Stimulated activated CD4-positive, alpha-beta T cell treated with anti-CD3 and anti-CD28 coated beads, TNF-alpha, amount 100 ng/mL, for 48 hours (primary cell): ENCODE measurements at places on chromosomes 2 and 18.

DNA sequence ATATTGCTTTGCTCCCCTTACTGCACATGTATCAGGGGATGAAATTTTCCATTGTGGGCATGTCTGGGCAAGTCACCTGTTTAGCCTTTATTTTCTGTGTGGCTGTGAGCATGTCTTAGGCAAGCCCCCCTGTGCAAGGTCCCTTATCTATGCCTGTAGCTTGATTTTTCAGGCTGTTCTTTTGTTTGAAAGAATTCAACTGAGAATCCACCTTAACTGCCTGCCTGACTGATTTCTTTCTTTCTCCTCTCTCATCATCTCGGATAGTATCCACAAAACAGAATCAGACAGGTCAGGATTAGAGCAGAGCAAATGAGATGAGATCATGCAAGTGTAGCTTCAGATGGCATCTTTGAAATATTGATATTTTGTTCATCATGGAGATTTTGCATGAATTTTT, 1147.5 kb upstream of the ACVR2A start:
- no peak for DNase-seq

- no peak for DNase-seq
These were observed 47.2 kb downstream of the MEP1B start for GRCh38 chr18:32237049-32237448.

DNA sequence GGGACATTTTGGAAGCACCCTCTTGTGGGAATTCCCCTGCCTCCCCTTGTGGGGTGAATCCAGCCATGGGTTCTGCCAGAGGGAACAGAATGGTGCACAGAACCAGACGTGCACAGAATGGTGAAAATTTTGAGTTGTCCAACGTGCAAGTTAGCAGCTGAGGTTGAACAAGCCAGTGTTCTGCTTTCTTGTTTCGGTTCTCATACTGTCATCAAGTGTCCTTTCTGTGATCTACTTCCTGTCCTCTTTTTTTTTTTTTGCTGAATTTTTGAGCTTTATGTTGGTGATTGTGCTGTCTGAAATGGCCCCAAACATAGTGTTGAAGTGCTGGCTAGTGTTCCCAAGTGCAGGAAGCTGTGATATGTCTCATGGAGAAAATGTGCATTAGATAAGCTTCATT, 21.5 kb upstream of the REEP1 start:
- no peak for DNase-seq

- DNase-seq, result no peak
These were observed 407.6 kb upstream of the HS6ST1 start for GRCh38 chr2:128726236-128726635.

DNA sequence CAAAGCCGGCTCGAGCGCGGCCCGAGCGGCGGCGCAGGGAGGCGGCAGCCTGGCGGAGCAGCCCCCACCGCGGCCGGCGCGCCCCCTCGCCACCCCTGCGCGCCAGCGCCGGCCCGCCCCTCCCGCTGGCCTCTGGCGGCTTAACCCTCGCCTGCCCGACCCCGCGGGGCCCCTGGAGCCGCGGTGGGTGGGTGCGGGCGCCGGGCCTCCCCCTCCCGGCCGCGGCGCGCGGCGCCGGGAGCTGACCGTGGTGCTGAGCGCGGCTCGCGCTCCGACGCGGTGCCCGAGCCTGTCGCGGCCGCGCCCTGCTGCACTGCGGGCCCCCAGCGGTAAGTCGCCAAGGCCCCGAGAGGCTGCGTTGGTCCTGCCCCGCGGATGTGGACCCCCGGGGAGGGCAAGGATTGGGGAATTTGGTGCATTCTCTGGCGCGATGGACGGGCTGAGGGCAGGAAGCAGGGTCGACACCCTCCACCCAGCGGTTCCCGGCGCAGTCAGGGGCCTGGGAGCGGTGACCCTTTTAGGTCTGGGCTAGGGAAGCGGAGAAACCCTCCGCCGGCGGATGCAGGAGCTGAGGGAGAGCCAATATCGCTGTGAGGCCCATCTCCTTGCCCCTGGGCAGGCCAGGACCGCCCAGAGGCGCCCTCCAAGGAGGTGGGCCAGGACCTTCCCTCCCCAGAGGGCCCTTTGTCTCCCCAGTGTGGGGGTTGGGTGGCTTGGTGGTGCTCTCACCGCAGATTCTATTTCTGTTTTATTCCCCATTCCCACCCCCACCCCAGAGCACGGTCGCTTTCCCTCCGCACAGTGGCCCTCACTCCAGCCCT, 923 bp downstream of the AMER3 start:
- no peak for DNase-seq

GRCh38 chr18:71431171-71431570, 1113.0 kb downstream of the CBLN2 start:
- DNase-seq, result no peak

DNA sequence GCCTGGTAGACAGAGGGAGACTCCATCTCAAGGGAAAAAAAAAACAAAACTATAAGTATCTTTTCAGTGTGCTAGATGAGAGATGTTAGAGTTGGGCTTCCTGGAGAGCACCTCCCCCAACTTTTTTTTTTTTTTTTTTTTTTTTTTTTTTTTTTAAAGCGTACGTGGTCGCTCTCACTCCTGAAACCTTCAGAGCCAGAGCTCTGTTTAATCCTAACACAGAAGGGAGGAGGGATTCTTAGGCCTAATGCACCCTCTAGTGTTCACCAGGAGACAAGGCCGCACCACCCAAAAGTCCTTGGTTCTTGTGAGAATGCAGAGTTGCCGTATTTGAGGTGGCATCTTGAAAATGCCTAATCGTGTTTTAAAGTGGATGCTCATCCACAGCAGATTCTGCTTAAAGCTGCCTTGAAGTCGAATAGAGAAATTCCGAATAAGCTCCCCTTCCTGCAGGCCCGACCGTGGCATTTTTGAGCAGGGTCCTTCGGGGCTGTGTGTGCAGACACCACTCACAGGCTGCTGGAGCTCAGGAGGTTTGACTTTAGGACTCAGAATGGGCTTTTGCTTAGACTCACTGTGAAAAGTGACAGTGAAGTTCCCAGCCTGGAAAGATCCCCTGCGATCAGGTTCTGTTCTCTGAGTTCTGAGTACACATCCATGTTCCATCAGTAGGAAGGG, 252.6 kb downstream of the AGAP1 start:
- peak; percentile 18 for DNase-seq

- no peak for DNase-seq
These were observed 101.2 kb downstream of the ASXL2 start for GRCh38 chr2:25777077-25777476.

DNA sequence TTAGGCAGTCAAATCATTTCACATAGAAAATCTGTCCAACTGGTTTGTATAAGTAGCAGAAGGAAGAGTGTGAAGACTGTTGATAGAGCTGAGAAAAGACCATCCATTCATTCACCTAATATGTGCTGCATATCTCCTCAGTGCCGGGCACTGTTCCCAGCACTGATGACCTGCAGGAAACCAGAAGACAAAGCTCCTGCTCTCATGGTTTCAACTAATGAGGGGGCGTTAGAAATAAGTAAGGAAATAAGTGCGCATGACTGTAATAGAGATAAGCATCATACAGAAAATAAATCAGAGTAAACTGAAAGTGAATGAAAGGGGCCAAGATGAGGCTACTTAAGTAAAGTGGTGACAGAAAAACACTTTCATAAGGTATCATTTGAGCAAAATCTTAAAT, 427.5 kb upstream of the CDH20 start:
- no peak for DNase-seq

GRCh38 chr18:63887424-63887823, at the start of gene SERPINB2:
Gene SERPINB2, plus strand, starts transcription at chr18:63887705. Its CDS starts 3,740 bp downstream, at chr18:63891445.
- no peak for DNase-seq

- DNase-seq, result no peak
These were observed 59.0 kb downstream of the E2F6 start for GRCh38 chr2:11406958-11407381.

DNA sequence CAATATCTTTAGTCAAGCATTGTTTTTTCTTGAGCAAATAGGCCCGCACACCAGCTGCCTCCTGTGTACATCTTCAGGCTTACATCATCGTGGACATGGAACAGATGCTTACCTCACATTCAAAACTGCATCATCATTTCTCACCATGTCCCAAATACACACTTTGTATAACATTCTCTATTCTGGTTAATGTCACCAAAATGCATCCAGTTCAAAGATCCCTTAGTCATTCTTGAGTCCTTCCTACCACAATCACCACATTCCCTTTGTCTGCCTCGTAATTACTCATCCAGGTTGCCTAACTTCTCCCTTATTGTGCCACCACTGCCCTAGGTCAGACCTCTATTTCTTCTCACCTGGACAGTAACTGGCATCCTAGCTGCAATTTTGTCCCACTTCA, 373.7 kb upstream of the GALNT5 start:
- no peak for DNase-seq

DNA sequence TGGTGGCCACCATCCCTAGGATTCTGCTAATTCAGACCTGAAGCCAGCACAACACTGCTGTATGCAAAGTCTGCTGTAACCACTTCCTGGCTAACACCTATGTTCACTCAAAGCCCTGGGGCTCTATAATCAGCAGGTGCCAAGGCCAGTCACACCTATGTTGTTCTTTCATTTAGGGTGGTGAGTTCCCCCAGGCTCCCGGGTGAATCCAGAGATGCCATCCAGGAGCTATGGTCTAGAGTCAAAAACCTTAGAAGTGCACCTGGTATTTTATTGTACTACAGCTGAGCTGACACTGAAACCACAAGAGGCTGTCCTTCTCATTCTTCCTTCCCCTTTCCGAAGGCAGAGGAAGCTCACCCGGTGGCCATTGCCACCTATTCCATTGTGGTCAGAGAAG, 46.2 kb upstream of the CCDC141 start:
- DNase-seq, result no peak

DNA sequence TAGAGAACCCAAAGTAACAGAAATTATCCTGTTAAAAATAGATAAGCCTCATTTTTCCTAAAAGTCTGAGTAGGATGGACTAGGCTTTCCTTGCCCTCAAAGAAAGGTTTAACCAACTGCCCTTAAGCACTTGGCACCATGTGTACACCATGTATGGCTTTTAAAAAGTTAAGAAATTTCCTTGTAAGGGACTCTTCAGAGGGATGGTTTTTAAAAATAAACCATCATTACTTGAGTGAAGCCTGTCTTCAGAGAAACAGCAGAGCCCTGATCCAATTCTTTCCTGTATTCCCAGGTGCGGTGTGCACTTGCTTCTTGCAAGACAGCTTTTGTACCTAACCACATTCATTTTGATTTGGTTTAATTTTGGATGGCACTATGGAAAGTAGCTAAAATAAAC, 1.1 kb upstream of the NEMP2 start:
- no peak for DNase-seq

- no peak for DNase-seq
These were observed 53.2 kb downstream of the ICA1L start for GRCh38 chr2:202818321-202818720.

DNA sequence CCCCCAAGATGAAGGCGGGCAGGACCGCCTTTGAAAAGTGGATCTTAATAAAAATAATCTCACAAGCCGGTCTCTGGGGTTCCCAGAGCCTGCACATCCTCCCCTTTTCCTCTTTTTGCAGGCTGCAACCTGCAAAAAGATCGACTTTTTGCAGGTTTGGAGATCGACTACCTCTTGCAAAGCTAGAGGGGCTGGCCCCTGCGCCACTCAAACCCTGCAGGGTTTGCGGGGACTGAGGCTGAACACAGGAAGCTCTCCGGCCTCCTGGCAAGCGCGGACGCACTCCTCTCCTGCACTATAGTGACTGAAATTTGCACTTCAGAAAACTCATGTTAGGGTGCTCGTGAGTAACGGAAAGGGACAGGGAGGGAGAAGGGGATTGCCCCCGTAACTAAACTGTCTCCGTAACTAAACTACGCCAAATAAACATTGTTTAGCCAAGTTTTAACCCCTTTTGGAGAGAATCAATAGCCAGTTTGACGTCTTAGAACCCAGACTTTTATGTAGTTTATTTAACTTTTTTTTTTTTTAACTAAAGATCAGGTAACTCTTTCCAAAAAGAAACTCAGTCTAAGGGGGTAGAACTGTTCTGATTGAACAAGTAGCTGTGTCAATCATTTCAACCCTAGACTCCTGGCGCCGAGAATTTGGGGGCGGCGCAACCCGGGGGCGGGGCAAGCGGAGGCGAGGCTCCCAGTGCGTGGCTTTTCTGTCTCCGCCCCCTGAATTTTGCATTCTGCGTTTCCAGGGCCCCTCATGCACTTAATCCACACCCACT, 2.5 kb downstream of the IGFBP5 start:
- no peak for DNase-seq

DNA sequence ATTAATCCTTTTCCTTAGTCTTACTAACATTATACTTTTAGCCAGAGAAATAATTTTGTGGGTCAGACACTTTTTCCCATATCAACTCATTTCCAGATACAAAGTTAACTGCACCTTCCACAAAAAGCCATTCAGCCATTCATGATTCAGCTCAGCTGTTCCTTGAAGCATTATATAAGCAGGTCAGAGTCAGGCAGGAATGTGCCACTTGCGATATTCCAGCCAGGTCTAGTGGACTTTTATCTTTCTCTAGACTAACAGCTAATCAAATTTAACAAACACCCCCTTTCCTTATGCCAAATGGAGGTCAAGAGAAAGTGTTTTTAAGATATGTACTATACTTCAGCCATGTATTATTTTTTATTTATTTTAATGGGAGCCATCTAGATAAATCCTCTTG, 75.6 kb upstream of the EPB41L3 start:
- DNase-seq, result no peak

DNA sequence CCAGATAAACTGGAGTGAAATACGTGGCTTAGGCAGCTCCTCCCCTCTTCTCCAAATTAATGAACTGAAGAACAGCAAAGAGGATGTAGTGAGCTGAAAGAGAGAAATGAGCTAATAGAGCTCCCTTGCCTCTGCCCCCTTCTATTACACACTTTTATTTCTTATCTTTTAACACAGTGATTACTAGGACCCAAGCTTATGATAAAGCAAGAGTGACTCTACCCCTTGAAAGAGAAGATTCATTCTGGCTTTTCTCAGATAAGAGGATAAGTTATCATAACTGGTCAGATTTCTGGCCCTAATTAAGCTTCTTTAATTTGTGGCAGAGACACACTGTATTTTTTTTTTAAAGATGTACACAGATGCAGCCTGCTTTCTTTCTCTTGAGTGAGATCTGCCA, 102.2 kb downstream of the MSTN start:
- DNase-seq, result no peak

GRCh38 chr2:203637471-203638167, 68.8 kb upstream of the CD28 start:
- DNase-seq, result no peak

DNA sequence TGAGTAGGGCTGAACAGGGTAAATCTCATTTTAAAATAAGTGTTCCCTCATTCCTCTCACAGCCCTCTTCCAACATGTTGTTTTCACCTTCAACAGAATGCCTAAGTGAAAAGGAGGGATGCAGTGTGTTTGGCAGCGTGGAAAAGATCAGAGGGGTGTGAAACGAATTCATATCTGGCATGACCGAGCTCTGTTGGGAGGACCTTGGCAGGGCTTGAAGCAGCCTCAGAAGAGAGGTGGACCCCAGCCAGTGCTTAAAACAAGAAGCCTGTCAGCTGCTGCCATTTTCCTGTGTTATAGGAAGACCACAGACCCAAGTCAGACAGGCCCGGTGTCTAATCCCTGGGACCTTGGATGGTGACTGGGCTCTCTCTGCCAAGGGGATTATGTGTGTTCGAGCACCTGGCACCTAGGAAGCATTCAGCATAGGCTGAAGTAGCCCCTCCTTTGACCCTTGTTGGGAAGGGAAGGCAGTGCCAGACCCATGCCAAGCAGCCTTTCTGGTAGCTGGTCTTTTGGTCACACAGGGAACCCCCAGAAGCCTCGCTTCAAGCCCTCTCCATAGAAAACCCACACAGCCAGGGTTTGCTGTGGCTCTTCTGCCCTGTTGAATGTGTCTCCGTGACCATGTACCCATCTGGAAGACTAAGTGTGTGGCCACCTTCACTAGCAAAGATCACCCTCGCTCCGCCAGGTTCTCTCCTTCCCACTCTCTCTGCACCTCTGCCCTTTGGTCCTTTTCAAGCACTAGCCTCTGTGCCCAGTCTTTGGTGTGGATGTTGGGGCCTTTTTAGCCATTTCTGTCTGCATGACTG, 87.5 kb upstream of the ST3GAL5 start:
- no peak for DNase-seq

GRCh38 chr2:241048949-241049343, 50.5 kb downstream of the SNED1 start:
- DNase-seq, result no peak
